Caudate nucleus (tissue), 63 donors: ENCODE measurements at places on chromosomes 16 and 17.

- DNase-seq, result no peak
Measured at GRCh38 chr17:60311936-60312335, 80.0 kb downstream of the USP32 start.

GRCh38 chr17:78910497-78911284, 7.7 kb upstream of the CEP295NL start:
- no peak for DNase-seq

DNA sequence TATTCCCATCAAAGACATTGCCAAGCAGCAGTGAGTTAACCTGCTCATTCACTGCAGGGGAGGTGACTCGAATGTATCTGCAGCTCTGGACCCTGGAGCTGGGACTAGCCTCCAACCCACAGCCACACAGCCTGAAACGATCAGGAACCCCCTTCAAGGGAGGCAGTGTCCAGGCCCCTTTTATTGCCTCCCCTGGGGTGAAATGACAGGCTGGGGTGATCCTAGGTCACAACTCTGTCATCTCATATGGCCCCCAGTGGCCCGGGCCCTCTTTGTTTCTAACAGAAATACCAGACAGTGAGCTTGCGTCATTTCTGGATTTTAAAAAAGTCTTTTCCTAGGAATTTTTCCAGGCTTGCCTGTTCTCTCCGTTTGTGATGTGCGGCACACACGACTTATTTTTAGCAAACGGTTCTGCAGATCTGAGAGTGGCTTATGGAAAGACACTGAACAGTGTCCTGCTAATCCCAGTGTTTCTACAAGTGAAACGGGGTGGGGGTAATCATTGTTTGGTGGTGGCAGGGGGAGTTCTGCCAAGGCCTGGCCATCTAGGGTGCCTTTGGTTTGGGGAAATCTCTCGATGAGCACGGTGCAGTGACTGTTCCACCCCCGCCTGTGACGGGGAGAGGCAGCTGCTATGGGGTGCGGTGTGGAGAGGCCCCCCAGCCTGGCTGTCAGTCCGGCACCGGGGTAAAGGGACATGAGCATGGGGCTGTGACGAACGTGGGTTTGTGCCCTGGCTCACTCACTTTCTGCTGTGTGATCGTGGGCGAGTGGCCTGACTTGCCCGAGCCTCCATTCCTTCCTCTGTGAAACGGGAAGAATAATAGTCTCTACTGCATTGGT, 27.2 kb downstream of the NAGPA start:
- DNase-seq, result peak; percentile 53

- DNase-seq, result no peak
Measured at GRCh38 chr16:51156807-51157200, 5.7 kb upstream of the SALL1 start.
